ENCODE measurements at places on chromosomes 11 and 22.

- no peak for DNase-seq
Measured at GRCh38 chr11:76707293-76707825, 36.8 kb upstream of the LRRC32 start.

DNA sequence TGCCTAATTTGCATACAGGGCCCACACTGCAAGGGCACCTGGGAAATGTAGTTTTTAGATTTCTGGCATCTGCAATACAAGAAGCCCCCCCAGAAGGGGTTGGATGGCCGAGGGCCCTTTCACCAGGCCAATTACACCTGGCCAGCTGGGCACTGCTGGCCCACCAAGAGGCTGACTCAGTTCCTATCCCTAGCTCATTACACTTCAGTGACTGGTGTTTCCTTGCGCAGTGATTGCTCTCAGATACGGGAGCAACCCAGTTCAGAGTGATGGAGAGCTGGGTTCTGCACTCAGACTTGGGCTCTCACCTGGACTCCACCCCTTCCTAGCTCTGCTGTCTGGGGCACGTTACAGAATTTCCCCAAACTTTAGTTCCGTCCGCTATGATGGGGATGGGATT is 81.1 kb upstream of the SHANK2 start:
- DNase-seq: no peak

GRCh38 chr11:129435499-129436245 is 60.0 kb downstream of the BARX2 start:
- no peak for DNase-seq

GRCh38 chr11:109708184-109708583 is 286.2 kb downstream of the C11orf87 start:
- DNase-seq: no peak

- DNase-seq: no peak
Measured at GRCh38 chr11:91749251-91749650, 475.4 kb upstream of the FAT3 start.

GRCh38 chr22:39306456-39307361 is 12.7 kb downstream of the RPL3 start:
- DNase-seq: peak; percentile 23

GRCh38 chr11:128477811-128478210 is 109.5 kb downstream of the ETS1 start:
- no peak for DNase-seq

DNA sequence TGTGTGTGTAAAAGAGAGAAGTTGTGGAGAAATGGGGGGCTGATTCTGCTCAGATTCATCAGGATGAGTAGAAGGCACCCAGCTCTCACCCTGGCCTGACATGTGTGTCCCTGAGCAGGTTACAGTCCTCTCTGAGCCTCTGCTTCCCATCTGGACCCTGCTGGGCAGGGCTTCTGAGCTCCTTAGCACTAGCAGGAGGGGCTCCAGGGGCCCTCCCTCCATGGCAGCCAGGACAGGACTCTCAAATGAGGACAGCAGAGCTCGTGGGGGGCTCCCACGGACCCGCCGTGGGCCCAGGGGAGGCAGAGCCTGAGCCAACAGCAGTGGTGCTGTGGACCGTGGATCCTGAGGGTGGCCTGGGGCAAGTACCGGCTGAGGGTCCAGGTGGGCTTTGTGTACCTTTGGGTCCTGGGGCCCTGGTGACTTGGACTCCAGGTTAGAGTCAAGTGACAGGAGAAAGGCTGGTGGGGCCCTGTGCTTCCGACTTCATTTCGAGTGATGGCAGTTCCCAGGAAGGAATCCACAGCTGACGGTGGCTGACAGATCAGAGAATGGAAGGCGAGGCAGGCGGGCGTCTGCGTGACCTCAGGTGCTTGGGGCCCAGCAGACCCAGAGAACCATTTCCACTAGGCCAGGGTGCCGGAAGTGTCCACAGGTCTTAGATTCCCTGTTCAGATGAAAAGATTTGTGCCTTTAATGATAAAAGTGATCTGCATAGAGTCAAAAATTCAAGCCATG is 21.9 kb downstream of the NEAT1 start:
- no peak for DNase-seq

GRCh38 chr22:41482319-41482935 is 13.5 kb downstream of the ACO2 start:
- DNase-seq: no peak

DNA sequence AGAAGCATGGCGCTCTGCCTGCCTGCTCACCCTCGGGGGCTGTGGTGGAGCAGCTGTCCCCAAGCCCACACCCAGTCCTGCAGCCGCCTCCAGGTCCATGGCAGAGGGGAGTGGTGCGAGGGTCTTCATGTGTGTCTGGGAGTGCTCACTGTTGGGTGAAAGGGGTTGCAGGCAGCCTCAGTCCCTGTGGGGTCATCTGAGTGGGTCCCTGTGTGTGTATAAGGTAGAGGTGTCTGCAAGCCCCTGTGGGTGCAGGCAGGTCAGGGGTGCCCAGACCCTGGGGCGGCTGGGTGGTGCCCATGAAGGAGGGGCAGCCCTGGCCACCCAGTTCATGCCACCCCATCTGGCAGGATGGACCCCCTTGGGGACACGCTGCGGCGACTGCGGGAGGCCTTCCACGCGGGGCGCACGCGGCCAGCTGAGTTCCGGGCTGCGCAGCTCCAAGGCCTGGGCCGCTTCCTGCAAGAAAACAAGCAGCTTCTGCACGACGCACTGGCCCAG is 4.9 kb downstream of the ALDH3B1 start:
- DNase-seq: no peak

- no peak for DNase-seq
Measured at GRCh38 chr11:44379141-44380008, 69.4 kb upstream of the ALX4 start.

- no peak for DNase-seq
Measured at GRCh38 chr22:23088199-23088604, 17.9 kb downstream of the GNAZ start.

GRCh38 chr11:30595934-30596333 is 9.8 kb upstream of the MPPED2 start:
- DNase-seq: no peak
